ENCODE measurements at places on chromosomes 4 and X. TPM values are rescaled to one million over a fixed set of nuclear protein-coding genes. Genes with fewer than 3 reads are reported as not detected.

- no peak for DNase-seq
Measured at GRCh38 chr4:9971711-9972110, 49.6 kb downstream of the SLC2A9 start.

GRCh38 chr4:26368685-26369084 is 47.9 kb downstream of the RBPJ start:
- DNase-seq = no peak

DNA sequence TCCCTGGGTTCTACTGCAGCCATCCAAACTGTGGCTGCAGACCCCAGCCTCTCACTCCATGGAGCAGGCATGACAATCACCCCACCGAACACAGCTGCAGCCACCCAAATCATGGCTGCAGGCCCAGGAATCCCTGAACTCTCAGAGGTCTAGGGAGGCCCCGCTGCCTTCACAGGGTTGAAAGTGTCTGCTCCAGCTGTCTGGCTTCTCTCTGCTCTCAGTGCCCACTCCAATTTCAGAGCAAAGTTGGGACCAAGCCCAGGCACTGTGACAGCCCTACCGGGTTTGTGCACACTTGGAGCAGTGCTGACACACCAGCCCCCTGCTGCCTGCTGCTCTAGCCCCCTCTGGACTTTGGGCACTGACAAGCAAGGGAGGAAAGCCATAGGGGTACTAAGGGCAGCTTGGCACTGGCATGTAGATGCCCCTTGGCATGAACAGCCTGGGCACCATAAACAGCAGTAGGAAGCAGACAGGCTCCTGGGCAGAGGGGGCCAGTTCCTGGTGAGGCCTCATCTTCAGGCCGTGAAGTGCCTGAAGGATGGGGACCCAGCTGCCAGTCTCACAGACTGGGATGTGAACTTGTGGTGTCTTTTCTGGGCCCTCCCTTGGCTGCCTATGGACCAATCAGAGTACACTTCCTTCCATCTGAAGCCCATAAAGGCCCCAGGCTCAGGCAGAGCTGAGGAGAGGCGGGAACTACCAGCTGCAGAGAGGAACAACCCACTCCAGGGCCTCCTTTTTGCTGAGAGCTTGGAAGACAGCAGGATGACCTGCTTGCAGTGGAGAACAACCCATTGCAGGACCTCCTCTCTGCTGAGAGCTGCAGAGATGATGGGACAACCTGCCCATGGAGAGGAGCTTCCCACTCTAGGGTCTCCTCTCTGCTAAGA is 68.8 kb downstream of the TECRL start:
- DNase-seq = no peak

DNA sequence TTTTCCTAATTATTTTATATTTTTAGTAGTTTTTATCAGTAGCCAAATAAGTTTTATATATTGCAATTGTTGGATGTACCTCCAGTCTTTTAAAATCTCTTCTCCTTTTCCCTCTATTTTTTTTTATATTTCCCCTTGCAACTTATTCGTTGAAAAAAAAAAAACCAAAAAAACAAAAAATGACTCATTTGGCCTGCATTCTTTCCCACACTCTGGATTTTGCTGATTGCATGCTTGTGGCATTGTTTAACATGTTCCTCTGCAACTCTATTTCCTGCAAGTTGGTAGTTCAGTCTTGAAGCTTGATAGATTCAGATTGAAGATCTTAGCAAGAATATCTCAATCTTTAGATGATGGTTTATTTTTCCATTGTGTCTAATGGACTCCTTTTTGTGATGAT is 260.6 kb upstream of the BOD1L1 start:
- DNase-seq = peak; percentile 95

DNA sequence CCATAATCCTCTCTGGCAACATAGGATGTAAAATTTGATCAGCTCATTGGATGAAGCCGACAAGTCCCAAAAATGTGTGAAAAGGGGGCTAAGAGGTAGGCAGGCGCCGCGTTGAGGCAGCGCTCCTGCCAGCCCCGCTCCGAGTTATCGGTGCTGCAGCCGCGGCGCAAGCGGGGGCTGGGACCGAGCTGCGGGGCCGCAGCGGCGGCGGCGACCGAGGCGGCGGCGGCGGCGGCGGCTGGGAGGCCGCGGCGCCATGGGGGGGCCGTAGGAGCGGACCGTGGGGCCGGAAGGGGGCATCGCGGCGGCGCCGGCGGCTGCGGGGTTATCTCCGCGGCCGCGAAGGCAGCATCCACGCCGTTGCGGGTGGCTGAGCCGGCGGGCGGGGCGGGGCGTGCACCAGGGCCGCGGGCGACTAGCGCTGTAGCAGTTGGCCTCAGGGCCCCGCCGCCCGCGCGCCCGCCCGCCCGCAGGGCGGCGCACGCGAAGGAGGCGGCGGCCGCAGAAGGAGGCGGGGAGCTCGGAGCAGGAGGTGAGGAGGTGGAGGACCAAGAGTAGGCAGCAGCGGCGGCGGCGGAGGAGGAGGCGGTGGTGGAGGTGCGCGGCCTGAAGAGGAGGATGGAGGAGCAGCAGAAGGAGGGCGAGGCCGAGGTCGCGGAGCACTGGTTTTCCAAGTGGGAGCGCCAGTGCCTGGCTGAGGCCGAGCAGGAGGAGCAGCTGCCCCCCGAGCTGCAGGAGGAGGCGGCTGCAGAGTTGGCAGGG is 126.0 kb upstream of the CXorf66 start:
- no peak for DNase-seq

- DNase-seq = peak; percentile 39
Measured at GRCh38 chr4:85153221-85153620, 186.7 kb upstream of the WDFY3 start.

DNA sequence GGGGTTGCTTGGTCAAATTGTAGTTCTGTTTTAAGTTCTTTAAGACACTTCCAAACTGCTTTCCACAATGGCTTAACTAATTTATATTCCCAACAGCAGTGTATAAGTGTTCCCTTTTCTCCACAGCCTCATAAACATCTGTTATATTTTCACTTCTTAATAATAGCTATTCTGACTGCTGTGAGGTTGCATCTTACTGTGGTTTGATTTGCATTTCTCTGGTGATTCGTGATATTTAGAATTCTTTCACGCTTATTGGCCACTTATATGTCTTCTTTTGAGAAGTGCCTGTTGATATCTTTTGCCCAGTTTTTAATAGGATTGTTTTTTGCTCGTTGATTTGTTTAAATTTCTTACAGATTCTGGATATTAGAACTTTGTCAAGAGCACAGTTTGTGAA is 278.6 kb upstream of the ITM2A start:
- no peak for DNase-seq

- peak; percentile 67 for DNase-seq
Measured at GRCh38 chr4:135365065-135365464, 1163.5 kb upstream of the PABPC4L start.

DNA sequence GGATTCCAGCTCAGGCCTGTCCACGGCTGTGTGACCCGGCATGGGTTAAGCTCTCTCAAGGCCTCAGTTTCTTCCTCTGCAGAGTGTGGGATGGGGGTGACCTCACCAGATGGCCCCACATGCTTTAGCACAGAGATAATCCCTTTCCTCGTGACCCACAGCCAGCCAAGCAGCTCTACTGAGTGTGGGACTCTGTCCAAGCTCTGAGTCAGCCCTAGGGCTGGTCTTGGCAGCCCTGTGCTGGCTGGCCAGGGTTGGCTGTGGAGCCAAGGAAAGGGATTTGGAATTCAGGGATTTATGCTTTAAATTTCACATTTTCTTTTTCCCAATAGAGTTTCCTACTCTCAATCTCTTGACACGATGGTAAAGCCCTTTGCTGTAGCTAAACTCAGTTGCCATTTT is 19.7 kb upstream of the SPON2 start:
- DNase-seq = peak; percentile 96

- DNase-seq = peak; percentile 71
Measured at GRCh38 chr4:103091601-103092223, 7.9 kb downstream of the BDH2 start.

DNA sequence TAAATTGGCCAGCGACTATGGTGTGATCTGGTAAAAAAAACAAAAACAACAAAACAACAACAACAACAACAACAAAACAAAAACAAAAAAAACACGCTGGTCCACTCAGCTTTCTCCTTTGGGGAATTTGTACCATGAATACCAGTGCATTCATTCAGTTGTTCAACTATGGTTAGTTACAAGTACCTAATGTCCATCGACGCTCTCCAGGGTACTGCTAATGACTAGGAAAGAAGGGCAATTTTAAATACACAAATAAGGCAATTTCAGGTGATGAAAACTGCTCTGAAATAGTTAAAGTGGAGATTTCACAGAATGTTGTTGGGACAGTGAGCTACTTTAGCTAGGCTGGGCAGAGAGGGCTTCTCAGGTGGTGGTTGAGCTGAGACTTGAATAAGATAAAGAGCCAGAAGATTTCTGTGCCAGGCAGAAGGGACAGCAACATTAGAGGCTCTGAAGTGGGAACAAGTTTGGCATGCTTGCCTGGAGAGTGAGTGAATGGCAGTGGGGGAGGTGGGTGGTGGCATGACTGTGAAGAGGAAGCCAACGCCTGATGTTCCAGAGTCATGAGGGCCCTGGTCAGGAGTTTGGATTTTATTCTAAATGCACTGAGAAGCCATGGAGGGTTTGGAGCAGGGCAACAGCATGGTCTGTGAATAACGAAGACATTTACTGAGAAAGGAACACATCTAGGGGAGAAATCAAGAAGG is 45.9 kb upstream of the PGRMC2 start:
- no peak for DNase-seq

NOX1 gene
- total RNA-seq = not detected

P2RY8 gene
- under 0.01 TPM for total RNA-seq

RGN gene
- not detected for total RNA-seq

PAK3 gene
- total RNA-seq = not detected

GPAT3 gene
- 2.3 TPM for total RNA-seq

ZCCHC12 gene
- total RNA-seq = 0.19 TPM

ZCCHC13 gene
- total RNA-seq = not detected

USP53 gene
- total RNA-seq = 30.7 TPM

Data from LHCN-M2 (cell line).